ENCODE measurements at places on chromosomes 7 and 10. TPM values are rescaled to one million over a fixed set of nuclear protein-coding genes. Genes with fewer than 3 reads are reported as not detected.

LHFPL3 gene
- total RNA-seq, result not detected

PARG gene
- 22.0 TPM for total RNA-seq

PNLIP gene
- total RNA-seq, result not detected

TAS2R4 gene
- 0.29 TPM for total RNA-seq

RSPH10B2 gene
- not detected for total RNA-seq

CYREN gene
- 26.7 TPM for total RNA-seq

DENND2A gene
- 5.3 TPM for total RNA-seq

HDAC9 gene
- total RNA-seq, result 24.7 TPM

DNAJB9 gene
- total RNA-seq, result 26.0 TPM

SLC13A4 gene
- total RNA-seq, result not detected

CUBN gene
- total RNA-seq, result 2.1 TPM

ITIH5 gene
- total RNA-seq, result 0.05 TPM

NOLC1 gene
- 65.5 TPM for total RNA-seq

GRCh38 chr7:107404740-107405537 is 64.9 kb upstream of the GPR22 start:
- no peak for DNase-seq

DNA sequence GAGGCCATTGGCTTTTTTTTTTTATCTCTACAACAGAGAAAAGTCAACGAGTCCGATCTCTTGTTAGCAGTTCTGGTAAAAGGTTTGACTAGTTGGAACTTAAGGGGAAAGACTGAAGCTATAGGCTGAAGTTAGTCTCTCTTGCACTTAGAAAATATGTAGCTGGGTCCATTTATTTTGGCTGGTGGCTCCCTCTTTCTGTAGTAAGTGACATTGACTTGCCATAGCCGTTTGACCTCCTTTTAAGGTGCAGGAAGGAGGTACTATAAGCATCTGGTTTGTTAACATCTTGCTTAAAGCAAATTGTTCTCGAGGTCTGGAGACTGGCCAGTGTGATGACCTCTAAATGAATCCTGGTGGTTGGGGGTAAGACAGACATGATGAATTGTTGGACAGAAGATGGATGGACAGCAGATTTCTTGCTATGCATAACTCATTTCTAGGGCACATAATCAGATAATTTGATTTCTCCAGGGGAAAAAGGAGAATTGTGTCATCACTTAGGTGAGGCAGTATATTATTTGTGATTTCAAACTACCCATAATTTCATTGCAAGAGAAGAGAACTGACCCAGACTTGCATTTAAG is 356.3 kb upstream of the GALNT17 start:
- no peak for DNase-seq

- no peak for DNase-seq
Measured at GRCh38 chr7:5382281-5382892, 41.2 kb downstream of the TNRC18 start.

DNA sequence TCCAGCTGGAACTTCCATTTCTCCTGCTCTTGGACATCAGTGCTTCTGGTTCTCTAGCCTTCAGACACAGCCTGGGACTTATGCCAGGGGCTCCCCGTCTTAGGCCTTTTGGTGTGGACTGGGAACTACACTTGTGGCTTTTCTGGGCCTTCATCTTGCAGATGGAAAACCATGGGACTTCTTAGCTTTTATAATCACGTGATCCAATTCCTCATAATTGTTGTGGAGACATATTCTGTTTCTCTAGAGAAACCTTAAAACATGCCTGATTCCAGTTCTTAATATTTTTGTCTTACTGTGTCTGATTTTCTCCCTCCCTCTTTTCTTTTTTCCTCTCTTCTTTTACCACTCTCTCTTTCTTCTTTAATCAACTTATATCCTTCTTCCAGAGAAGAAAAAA is 224.2 kb upstream of the FOXP2 start:
- DNase-seq, result no peak

DNA sequence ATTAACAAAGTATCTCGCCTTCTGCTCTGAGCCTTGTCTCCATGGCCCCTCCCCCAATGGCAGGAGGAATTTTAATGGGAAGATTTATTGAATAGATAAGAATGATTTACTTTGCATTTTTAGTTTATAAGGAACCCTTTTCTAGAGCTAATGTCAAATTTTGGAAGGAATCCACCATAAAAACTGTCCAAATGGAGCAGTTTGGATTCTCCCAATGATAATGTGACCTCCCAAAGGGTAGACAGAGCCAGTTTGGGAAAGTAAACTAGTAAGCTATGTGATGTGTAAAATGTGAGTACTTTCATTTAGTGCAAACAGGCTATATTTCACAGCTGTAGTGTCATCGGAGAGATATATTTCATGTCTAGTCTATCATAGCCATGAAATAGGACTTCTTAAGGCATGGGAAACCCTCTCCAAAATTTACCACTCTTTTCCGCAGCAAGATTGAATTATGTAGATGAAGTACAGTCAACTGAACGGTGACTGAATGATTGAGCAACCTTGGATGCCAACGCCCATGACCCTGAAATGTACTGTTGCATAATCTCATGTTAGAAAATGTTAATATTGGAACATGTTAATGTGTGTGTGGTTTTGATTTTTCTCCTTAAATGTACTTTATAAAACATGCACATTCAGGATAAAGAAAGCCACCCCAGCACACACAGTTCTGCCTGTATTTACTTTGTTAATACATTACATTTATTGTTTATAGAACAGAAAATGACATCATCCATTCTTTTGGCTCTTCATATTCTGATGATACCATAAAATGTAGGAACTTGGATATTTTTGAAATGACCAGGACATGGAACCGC is 140.6 kb downstream of the NRP1 start:
- DNase-seq, result no peak

DNA sequence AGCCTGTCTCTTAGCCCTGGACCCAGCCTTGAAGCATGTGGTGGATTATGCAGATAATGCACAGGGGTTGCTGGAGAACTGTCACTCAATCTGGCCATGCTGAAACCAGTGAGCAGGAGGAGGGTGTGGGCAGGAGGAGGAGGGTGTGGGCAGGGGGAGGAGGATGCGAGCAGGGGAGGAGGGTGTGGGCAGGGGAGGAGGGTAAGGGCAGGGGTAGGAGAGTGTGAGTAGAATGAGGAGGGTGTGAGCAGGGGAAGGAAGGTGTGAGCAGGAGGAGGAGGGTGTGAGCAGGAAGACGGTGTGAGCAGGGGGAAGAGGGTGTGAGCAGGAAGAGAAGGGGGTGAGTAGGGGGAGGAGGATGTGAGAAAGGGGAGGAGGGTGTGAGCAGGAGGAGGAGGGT is 18.8 kb downstream of the CAMK2B start:
- DNase-seq, result no peak

DNA sequence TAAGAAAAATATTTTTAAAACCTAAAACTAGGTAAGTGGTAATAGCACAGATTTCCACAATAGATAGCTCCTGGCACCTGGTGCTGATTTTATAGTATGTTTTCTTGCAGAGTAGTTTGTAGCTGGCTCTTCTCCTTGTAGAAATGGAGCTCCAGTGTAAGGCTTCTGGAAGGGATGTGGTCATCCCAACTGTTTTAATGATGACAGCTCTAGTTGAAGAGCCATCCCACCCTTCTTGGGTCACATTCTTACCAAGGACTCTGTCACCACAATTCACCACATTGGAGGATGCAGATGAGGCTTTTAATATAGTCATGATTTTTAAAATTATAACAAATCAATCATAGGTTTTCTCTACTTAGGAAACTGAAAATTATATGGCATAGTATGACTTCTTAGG is 31.0 kb downstream of the TES start:
- DNase-seq, result no peak

- no peak for DNase-seq
Measured at GRCh38 chr7:148260599-148260998, 330.0 kb upstream of the C7orf33 start.

GRCh38 chr10:2081501-2081900 is 344.2 kb upstream of the ADARB2 start:
- no peak for DNase-seq

- no peak for DNase-seq
Measured at GRCh38 chr7:7789551-7789988, 71.2 kb upstream of the RPA3 start.

DNA sequence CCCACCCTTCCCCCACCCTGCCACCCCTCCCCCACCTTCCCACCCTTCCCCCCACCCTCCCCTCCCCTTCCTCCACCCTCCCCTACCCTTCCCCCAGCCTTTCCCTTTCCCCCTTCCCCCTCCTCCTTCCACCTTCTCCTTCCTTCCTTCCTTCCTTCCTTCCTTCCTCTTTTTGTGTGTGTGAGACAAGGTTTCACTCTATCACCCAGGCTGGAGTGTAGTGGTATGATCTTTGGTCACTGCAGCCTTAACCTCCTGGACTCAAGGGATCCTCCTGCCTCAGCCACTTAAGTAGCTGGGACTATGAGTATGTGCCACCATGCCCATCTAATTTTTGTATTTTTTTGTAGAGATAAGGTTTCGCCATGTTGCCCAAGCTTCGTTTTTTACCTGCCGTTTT is 35.2 kb downstream of the CYP17A1 start:
- no peak for DNase-seq

GRCh38 chr7:112130729-112131410 is 75.3 kb downstream of the DOCK4 start:
- no peak for DNase-seq

DNA sequence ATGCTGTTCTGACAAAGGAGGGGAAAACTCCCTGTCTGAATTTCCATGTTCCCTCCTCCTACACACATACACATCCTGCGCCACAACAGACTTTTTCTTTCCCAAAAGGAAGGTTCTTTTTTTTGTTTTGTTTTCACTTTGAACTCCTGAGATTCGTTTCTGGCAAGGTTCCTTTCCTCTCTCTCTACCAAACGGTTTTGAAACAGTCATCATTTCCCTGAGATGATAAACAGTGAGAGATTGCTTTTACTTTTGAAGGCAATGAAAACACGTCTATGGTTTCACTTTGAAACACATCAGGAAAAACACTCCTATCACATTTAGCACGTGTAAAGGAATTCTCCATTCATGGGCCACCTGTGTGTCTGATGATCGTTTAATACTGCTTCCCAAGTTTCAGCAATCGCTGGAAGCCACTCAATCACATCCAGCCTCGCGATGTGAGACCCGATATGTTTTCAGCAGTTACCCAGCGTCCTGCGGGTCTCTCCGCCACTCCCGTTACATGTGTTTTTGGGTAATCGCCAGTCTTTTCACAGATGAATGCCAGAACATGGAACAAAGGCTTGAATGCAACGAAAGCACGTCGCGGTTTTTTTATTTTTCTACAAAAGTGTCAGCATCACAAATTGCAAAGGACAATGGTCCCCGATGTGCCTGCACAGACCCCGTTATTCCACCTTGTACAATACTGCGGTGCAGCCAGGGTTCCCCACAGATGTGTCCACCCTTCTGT is 62.8 kb upstream of the CUX1 start:
- DNase-seq, result no peak

DNA sequence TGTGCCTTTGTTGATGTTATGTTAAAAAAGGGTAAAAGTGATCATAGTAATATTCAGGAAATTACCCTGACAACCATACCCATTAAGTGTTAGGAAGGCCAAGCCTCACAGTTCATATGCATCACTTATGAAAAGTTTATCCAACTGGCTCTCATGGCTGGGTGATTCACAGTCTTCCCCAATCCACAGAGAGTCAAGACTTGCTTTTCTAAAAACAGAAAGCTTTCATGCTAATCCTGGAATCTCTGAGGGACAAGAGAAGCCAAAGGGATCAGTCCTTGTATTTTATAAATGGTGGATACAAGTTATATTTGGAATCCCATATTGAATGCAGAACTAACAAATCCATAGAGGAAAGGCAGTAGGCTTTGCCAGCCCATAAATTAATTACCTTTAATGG is 218.3 kb downstream of the JAZF1 start:
- DNase-seq, result no peak

DNA sequence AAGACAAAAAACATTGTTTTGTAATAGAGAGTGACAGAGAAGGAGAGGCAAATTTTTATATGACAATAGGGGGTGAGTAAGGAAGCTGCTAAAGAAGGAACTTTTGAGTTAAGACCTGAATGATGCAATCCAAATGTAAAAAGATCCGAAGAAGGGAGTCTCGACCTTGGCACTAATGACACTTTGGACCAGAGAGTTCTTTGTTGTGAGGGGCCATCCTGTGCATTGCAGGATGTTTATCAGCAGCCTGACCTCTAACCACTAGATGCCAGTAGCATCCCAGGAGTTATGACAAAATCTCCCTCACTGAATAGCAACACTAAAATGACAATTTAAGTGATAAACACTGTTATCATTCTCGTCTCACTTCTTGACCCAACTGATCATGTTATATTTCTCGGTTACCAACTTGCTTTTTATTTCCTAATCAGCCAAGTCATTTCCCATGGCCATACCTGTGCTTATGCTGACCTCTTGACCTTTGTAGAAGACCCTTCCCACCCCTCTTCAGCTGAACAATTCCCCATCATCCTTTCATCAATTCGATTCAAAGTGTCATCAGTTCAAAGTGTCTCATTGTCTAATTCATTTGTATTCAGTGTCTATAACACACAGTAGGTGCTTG is 30.0 kb downstream of the DGKI start:
- DNase-seq, result no peak

- DNase-seq, result peak; percentile 41
Measured at GRCh38 chr7:28872226-28872625, 85.9 kb downstream of the TRIL start.

- DNase-seq, result no peak
Measured at GRCh38 chr7:142870566-142871259, 14.8 kb downstream of the TRPV6 start.

DNA sequence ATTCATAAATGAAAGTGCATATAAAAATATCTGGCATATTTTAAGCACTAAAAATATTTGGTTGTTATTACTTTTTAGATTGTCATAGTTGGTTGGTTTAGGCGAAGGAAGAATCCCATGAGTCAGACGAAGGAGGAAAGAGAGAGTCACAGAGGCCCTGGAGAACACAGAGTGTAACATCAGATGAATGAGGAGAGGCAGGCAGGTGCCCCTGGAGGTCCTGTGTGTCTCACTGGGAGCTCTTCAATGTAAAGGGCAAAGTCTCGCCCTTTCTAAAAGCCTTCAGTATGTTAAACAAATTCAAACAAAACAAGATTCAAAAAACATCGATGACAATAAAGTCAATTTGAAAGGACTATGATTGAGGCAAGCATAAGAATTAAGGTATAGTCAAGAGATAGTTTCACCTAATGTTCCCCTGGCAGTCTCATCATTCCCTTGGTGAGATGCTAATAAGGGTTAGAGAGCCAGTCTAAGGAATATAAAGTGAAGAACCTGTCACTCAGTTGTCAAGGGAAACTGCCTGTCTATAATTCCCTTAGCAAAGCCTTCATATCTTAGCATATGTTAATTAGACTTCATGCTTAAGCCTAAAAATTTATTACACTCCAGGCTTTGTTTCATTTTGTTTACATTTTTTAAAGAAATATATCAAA is 194.3 kb downstream of the TPK1 start:
- DNase-seq, result no peak

- no peak for DNase-seq
Measured at GRCh38 chr7:64863021-64863420, 40.1 kb upstream of the ZNF273 start.

GRCh38 chr10:46550076-46550790 is 6.2 kb downstream of the GPRIN2 start:
- DNase-seq, result no peak

- DNase-seq, result no peak
Measured at GRCh38 chr7:71021131-71021530, 110.8 kb upstream of the GALNT17 start.

GRCh38 chr10:98619446-98619845 is 172.7 kb upstream of the HPS1 start:
- no peak for DNase-seq

GRCh38 chr10:92031580-92031979 is 108.0 kb downstream of the BTAF1 start:
- no peak for DNase-seq

- no peak for DNase-seq
Measured at GRCh38 chr10:35532141-35532540, 73.0 kb upstream of the GJD4 start.

GRCh38 chr7:80719261-80719660 is 80.8 kb downstream of the CD36 start:
- no peak for DNase-seq

Data from glomerular endothelial cell (primary cell).